ENCODE measurements at places on chromosomes 12 and 14. TPM values are rescaled to one million over a fixed set of nuclear protein-coding genes. Genes with fewer than 3 reads are reported as not detected.

CLEC2A gene
- total RNA-seq: not detected

KRT74 gene
- not detected for total RNA-seq

DNA sequence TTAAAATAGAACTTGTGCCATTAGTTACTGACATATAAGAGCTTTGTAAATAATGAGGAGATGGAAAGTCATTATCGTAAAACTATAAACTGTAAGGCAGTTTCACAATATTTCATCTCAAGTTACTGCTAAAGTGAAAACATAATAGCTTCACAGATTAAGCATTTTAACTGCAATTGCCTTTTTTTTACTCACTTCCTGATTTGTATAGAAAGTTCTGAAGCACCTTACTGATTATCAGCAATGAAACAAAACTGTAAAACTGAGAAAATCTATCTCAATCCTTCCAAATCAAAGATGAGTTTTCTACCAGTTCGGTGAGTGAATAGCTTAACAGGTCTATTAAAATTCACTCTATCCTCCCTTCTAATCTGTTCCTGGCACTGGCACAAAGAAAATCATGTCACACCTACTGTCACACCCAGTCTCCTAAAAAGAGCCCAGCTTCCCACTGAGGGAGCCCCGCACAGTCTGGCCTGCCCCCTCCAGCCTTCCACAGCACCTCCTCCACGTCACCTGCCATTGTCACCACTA, 161.4 kb upstream of the ABCD2 start:
- no peak for DNase-seq

- no peak for DNase-seq
Measured at GRCh38 chr12:53461059-53461458, 9.2 kb downstream of the PCBP2 start.

DNA sequence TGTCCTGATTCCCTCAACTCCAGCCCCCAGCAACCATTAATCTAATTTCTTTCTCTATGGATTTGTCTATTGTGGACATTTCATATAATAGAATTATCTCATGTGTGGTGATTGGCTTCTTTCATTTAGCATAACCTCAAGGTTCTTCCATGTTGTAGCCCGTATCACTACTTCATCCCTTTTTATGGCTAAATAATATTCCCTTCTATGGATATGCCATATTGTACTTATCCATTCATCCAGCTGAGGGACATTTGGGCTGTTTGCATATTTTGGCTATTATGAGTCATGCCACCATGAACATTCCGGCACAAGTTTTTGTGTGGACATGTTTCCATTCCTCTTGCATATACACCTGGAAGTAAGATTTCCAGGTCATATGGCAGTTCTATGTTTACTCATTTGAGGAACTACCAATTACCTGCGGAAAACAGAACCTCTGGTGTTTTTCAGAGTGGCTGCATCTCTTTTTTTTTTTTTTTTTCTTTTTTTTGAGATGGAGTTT, 108.7 kb upstream of the MAP1LC3B2 start:
- DNase-seq: no peak

DNA sequence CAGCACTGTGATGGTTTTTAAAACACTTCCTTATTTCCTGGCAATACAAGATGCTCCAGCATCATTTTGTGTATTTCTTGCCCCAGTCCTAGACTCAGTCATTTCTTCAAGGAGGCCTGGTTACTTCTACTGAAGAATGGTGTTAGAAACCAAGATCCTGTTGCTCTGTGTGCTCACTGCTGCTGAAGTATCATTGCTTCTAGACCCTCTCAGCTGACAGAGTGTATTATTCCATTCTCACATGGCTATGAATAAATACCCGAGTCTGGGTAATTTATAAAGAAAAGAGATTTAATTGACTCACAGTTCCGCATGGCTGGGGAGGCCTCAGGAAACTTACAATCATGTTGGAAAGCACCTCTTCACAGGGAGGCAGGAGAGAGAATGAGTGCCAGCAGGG, 14.9 kb upstream of the SERPINA6 start:
- no peak for DNase-seq

GRCh38 chr12:124319368-124320050, 24.6 kb downstream of the RFLNA start:
- no peak for DNase-seq

- no peak for DNase-seq
Measured at GRCh38 chr14:20331053-20331613, 1.9 kb downstream of the CCNB1IP1 start.
